ENCODE measurements at places on chromosomes 1 and 21.
A peak's percentile ranks its signal among the peaks of the same experiment; 100 is the strongest.

GRCh38 chr1:205260948-205261732, 33.4 kb downstream of the TMCC2 start:
- DNase-seq: no peak

DNA sequence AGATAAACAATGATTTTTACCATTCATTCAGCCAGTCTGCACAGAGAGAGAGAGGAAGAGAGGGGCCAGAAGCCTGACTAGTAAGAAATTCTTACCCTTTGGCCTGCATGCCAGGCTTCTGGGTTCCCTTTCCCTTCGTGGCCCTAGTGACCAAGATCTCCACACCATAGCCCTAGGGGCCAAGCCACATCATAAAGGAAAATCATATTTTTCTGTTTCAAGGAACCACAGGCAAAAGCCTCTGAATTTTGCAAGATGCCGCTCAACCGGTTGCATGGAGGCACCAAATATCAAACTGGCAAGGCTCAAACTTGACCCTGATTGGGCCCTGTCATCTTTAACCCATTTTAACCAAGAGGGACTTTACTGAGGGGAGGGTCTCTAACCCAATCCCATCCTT, 103.1 kb upstream of the SOX13 start:
- DNase-seq: no peak

- DNase-seq: peak; percentile 86
Measured at GRCh38 chr1:27872059-27872801, at the start of gene THEMIS2. Gene THEMIS2, plus strand, starts transcription at chr1:27872544. Its CDS starts 28 bp downstream, at chr1:27872572.

DNA sequence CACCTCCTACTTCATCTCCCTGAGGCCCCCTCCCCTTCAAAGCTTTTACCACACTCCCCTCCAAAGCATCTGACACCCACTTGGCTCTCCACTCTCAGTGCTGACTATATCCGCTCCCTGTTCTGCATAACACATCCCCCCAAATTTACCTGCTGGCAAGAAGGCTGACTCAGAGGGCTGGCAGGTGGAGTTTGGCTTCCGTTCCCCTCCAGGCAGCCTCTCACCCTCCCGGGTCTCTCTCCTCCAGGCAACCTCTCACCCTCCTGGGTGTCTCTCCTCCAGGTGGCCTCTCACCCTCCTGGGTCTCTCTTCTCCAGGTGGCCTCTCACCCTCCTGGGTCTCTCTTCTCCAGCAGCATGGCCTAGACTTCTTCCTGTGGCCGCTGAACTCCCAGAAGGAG, 562.1 kb downstream of the NPHP4 start:
- no peak for DNase-seq

- no peak for DNase-seq
Measured at GRCh38 chr1:80181418-80181817, 1174.9 kb upstream of the ADGRL4 start.

DNA sequence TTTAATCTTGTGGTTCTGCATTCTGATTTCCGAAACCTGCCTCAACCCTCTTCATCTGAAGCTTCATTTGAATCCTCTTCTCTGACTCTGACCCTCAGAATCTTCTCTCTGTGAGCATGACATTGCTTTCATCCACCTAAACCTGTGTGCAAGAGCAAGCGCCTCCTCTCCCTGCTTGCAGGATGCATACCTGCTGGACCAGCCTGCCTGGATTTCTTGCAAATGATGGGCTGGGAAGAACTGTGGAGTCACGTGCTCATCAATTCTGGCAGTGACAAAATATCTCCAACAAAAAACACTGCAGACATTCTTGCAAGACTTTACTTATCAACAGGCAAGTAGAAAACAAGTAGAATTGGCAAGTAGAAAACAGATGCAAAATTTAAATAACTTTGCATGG, 20.8 kb upstream of the SLC35F3 start:
- DNase-seq: no peak

DNA sequence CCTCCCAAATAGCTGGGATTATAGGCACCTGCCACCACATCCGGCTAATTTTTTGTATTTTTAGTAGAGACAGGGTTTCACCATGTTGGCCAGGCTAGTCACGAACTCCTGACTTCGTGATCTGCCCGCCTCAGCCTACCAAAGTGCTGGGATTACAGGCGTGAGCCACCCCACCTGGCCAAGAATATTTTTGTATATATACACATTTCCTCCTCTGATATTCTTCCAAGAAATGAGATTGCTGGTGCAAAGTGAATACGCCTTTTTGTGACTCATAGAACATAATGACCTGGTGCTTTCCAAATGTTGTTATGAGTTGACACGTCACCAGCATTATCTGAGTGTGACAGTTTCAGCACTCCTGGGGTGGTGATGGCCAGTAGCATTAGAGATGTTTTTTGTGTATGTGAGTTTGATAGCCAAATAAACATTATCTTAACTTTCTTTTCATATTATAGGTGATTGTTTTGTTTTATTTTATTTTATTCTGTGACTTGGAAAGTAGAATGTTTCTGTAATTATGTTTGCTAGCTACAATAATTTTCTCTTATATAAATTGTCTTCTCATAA, 54.9 kb downstream of the KCNK1 start:
- no peak for DNase-seq

DNA sequence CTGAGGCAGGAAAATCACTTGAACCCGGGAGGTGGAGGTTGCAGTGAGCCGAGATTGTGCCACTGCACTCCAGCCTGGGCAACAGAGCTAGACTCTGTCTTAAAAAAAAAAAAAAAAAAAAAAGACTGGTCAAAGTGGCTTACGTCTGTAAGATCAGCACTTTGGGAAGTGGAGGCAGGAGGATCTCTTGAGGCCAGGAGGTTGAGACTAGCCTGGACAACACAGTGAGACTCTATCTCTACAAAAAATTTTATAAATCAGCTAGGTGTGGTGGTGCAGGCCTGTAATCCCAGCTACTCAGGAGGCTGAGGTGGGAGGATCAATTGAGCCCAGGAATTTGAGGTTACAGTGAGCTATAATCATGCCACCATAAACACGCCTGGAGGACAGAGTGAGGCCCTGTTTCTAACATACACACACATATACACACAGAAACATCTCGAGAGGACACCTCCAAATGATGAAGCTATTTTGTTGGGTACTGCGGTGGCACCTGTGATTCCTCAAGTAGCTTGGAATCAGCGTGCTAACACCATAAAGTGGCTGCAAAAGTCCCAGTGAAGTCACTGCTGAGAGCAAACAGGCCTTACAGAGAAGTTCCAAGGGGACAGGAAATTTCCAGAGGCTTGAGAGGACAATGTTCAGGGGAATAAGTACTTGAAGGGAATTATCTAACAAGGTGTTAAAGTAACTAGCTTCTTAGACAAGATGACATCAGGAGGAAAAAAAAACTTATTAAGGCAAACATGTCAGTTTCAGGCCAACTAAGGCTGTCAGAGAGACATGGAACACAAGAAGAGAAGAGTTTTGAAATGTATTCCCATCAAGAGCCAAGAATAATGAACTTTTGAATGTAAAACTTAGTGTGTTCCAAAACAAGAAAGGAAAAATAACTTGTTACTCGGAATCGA, 1.3 kb downstream of the NADK start:
- DNase-seq: no peak

- no peak for DNase-seq
Measured at GRCh38 chr1:41659903-41660302, 175.4 kb upstream of the EDN2 start.

DNA sequence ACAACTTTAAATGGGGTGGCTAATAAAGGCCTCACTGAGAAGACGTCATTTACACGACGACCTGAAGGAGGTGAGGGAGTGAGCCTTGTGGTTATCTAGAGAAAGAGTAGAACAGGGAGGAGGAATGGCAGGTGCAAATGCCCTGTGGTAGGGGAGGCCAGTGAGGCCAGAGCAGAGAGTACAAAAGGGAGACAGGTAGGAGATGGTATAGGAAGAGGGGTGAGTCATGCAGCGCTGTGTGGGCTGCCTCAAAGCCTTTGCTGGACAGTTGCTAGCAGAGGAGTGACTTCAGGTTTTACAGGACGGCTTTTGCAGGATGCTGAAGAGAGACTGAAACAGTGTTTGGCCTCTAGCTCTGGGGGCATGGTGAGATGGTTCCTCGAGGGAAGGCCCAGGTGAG, 116.0 kb downstream of the IER5 start:
- no peak for DNase-seq

GRCh38 chr1:54927472-54928240, 40.7 kb upstream of the DHCR24 start:
- peak; percentile 82 for DNase-seq

DNA sequence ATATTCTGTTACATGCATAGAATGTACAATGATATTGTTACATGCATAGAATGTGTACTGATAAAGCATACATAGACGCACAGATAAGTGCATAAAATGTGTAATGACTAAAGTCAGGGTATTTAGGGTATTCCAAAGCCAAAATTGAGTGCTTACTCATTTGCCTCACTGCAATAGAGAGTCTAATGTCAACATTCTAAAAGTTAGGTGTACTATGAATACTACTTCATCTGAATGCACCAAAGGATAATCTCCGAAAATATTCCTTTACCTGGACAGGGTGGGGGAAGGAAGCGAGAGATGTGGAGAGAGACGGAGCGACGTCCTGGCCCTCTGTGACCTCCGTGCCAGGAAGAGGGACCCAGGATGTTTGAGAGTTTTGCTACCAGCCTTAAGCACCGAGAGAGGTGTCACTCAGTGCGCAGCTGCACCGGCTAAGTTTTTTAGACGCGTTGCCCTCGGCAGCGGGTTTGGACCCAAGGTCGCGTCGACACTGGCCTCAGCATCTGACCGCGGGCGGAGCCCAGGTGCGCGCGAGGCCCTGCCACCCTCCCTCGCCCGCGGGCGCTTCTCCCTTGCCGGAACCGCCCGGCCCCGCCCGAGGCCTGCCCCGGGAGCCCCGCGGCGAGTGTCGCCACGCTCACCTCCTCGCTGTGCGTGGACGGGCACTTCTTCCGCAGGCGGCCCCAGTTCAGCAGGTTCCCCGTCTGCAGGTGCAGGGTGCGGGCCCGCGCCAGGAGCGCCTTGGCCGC, 660 bp downstream of the GCLM start:
- DNase-seq: peak; percentile 45

DNA sequence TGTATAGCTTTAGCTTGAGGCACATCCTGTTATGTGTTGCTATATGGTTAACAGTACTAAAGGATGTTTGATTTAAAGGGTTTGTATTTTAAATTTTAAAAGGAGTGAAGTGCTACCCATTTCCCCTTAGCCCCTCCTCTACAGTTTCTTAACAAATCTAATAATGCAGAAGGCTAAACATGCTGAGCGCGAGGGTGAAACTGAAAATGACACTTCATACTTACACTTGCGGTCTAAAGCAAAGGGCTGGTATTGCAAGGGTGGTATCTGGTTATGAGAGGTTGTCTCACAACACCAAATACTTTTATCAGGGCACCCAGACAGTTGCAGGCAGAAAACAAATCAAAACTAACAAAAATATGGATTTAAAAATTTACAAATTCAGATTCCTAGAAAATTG, 172.3 kb downstream of the SIPA1L2 start:
- no peak for DNase-seq

DNA sequence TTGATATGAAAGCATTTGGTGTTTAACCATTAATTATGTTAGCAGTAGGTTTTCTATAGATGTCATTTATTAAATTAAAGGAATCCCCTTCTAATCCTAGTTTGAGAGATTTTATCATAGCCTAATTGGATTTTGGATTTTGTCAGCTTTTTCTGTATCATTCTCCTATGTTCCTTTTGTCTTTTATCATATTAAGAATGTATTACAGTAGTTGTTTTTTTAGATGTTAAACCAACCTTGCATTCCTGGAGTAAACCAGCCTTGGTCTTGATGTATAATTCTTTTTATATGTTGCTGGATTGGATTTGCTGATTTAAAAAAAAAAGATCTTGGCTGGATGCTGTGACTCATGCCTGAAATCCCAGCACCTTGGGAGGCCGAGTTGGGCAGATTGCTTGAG, 5.6 kb downstream of the SETDB1 start:
- no peak for DNase-seq

GRCh38 chr1:88701275-88701674, 17.2 kb downstream of the PKN2 start:
- DNase-seq: no peak

DNA sequence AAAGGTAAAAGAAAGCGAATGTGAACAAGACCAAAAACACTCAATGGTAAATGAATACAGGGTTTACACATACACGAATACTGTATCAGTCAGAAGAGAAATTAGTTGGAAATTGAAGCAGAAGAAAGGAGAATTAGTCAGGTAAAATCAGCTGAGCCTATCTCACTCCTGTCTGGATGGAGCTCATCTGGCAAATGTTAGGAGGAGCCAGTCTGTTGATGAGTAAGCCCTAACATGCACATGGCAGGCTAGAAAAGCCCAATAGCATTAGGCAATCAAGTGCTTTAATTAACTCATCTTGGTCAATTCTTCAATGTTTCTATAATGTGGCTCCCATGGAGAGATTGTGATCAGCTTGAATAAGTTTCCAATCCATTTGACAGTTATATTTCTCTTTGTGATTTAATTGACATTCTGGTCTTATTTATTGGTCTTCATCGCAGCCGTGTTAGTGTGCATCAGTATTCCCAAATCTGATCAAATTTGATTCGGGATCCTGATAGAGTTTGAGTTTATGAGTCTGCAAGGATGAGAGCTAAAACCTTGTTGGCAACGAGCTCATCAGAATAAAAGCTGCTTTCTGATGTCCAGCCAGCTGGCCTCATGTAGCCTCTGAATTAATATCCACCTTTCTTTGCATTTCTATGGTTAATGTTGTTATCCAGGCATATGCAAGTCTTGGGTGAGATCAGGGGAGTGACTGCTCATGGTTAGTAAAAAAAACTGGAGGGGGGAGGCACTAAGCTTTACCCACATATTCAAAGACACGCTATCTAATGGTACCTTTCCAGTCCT, 22.1 kb upstream of the KCNA10 start:
- no peak for DNase-seq

GRCh38 chr1:63046539-63046938, 262.6 kb downstream of the ATG4C start:
- no peak for DNase-seq

DNA sequence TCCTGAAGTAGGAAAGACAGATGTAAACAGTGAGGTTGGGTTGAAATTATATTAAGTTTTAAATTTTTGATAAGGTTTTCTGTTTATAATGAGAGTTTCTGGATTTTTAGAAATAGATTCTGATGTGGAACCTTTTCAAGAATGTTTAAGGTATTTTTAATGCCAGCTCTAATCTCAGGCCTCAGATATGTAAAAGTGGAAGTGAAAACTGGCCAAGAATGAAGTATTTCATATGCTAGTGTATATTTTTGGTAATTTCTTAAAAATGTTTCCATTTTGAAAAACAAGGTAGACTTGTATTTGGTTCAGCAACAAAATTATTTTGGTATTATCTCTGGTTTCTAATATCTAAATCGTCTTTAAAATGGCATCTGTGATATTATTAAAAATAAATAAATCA, 14.4 kb downstream of the IFNAR1 start:
- no peak for DNase-seq

- DNase-seq: no peak
Measured at GRCh38 chr1:59816318-59816878, 1.6 kb downstream of the HOOK1 start.

DNA sequence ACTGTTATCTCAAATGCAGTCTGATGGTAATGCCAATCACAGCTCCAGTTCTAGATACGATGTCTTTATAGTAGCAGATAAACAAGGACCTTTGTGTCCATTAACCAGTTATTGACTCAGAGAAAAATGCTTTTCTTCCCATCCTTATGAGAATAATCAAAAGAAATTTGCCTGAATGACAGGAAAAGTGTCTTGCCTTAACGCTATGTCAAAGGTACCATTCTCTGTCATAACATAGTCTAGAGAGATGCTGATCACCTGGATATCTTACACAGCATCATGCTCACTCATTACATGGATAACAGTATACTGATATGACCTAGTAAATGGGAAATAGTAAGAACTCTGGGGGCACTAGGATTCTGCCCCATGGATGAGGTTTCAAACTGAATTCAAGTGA, 151.7 kb upstream of the NEGR1 start:
- DNase-seq: no peak

Measured in testis (tissue), 5 donors.